Choroid plexus epithelial cell (primary cell): ENCODE measurements at places on chromosomes 11 and 22.

DNA sequence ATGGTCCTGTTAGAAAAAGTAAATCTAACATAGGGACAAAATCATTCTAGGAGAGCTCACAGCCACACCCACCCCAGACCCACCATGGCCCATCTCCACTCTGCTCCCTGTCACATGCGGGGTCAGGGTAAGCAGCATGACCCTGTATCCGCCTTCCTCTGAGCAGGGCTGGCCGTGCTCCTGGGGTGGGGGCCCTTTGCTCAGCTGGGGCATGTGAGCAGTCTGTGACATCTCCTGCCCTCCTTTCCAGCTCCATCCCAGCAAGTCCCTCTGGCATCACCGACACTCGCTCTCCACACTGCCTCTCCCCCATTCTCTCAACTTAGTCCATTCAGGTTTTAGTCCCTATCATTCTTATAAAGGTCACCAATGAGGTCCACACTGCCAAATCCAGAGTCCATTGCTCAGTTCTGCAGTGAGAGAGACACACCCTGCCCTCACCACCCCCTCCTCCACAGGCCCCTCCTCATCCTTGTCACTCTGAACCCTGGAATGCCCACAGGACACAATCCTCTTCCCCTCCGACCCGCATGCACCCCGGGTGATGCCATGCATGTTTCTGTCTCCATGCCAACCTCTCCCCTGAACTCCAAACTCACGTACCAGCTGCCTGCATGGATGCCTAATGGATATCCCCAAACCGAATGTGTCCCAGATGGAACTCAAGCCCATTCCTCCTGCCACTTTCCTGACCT, 65.1 kb upstream of the PITPNB start:
- no peak for DNase-seq

- DNase-seq, result no peak
Observed at GRCh38 chr22:43390872-43391271, 20.9 kb upstream of the MPPED1 start.

DNA sequence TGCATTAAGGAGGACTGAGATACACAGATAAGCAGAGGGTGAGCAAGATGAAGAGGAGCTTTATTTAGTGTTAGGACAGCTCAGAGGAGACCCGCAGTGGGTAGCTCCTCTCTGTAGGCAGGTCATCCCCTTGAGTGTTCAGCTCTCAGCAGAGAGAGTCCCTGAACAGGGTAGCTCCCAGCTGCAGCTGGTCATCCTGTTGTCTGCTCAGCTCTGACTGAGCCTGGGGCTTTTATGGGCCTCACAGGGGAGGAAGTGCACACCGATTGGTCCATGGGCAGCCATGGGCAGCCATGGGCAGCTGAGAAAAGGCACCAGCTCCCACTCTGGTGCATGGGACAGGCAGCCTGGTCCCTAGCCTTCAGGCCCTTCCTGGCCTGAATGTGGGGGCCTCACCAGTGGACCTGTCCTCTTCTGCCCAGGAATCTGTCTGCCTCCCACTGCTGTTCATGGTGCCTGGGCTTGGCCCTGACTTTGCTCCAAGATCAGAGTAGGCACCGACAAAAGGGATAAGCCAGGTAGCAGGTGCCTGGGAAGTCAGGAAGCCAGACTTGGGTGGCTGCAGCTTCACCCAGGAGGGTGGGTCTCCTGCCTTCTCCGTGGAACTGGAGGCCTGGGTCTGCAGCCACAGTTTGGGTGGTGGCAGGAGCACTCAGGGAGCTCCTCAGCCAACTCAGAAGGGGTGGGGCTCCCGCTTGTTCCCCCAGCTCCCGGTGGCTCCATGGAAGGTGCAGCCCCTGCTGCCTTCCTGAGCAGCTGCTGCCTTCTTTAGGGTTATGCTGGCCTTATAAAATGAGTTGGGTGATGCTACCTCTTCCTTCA, 54.7 kb downstream of the MYEOV start:
- DNase-seq, result no peak

DNA sequence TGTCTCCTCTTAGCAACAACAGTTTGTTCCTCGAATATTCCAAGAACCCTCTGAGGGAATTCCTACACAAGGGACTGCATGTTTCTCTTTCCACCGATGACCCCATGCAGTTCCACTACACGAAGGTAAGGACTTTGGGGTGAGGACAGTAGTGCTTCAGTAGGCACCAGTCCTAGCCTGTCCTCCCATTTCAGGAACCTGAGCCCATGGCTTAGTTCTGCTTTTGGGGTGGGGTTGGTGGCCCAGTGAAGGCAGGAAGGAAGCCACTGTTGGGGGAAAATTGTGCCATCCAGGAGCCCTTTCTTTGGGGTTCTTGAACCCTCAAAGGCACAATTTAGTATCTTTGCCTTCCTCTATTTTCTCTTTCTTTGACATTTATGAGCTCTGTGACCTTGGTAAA, 38.2 kb downstream of the RNF141 start:
- no peak for DNase-seq

DNA sequence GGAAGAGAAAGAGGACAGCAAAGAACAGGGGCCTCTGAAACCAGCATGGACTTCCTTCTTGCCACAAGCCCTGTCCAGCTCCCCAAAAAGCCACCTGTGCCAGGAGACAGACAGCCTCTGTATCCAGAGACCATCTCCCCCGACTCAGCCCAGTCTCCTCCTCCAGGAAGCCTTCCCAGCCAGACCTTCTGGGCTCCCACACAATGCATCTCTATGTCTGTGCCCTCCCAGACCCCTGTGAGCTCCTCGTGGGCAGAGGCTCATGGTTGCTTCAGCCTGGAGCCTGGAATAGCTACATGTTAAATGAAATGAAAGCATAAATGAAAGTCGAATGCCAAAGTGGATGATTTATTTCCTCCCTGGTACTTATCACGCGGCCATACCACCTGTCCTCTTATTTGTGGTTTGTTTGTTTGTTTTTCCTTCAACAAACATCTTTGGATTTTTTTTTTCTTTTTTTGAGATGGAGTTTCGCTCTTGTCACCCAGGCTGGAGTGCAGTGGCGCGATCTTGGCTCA, 7.3 kb upstream of the ARAP1 start:
- no peak for DNase-seq

DNA sequence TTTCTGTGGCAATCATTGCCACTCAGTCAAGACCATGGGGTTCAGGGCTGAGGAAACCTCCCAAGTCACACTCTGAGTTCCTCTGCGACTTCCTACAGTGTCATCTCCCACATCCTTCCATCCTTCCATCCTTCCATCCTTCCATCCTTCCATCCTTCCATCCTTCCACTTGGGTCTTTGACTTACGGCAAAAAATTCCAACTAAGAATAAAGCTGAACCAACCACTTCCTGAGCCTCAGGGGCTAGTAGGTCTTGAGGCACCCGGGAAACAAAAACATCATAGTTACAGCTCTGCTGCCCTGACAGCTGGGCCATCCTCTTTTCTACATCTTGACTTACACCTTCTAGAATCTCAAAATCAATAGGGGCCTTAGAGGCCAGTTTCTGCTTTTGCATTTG, 32.1 kb downstream of the EHF start:
- no peak for DNase-seq

DNA sequence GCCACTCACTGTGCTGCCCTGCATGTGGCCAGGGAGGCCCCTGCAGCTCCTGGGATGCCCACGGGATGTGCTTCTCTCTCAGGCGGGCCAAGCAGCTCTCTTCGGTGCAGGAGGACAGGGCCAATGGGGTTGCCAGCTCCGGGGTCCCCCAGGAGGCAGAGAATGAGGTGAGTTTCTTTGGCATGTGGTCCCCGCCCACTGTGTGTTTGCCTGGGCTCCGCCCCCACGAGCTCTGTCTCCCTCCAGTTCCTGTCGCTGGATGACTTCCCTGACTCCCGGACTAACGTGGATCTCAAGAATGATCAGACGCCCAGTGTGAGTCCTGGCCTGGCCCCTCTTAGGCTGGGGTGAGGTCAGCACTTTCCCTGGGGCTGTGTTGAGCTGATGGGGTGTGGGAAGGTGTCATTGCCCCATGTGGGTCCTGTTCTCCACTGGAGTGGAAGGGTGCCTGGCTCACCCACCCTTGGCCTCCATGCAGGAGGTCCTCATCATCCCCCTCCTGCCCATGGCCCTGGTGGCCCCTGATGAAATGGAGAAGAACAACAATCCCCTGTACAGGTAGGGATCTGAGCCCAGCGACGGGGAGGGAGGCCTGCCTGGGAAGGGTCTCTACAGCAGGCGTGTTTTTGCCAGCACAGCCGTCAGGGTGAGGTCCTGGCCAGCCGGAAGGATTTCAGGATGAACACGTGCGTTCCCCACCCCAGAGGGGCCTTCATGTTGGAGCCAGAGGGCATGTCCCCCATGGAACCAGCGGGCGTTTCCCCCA, 7.7 kb downstream of the SCO2 start:
- no peak for DNase-seq

DNA sequence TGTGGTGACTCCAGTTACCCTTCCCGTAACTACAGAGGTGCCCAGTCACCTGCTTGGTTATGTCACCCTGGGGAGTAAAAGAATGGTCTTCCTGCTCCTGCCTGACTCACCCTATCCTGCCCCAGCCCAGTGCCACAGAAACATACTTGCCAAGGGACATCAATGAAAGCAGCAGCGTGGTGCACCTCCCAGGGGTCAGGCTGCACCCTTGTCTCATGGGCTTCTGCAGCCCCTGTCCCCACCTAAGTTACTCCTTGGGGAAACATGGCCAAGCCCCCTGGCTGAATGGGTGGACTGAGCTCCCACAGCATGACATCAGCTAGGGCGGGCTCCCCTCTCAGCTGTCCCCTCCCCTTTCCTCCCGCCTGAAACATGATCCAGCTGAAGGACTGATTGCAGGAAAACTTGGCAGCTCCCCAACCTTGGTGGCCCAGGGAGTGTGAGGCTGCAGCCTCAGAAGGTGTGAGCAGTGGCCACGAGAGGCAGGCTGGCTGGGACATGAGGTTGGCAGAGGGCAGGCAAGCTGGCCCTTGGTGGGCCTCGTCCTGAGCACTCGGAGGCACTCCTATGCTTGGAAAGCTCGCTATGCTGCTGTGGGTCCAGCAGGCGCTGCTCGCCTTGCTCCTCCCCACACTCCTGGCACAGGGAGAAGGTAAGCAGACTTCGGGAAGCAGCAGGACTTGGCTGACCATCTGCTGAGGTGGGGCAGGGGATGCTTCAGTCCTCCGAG, at the start of gene HTR3A:
Gene HTR3A (plus strand): TSS at position 368 of the 730 bp plus-strand sequence. CDS start 218 bp downstream, at position 586.
- peak; percentile 36 for DNase-seq

- no peak for DNase-seq
Observed at GRCh38 chr11:70710192-70710591, 311.9 kb downstream of the CTTN start.

DNA sequence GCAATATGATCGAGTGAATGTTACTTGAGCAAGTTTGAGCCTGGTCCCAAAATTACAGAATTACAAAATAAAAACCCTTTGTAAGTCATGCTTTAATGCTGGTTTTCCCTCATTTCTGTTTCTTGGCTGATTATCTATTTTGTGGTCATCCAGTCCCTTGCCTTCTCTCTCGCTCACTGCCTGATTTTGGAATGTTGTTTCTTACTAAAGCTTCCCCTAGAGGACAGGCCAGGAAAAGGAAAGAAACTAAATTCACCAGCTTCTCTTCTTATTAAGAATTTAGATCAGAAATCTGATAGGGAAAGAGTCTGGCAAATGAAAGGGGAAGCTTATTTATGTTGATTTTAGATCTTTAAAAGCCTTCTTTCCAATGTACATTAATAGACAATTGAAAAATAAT, 16.6 kb upstream of the BDNF start:
- DNase-seq, result peak; percentile 39

GRCh38 chr22:16915701-16916100, 90.5 kb upstream of the XKR3 start:
- no peak for DNase-seq

DNA sequence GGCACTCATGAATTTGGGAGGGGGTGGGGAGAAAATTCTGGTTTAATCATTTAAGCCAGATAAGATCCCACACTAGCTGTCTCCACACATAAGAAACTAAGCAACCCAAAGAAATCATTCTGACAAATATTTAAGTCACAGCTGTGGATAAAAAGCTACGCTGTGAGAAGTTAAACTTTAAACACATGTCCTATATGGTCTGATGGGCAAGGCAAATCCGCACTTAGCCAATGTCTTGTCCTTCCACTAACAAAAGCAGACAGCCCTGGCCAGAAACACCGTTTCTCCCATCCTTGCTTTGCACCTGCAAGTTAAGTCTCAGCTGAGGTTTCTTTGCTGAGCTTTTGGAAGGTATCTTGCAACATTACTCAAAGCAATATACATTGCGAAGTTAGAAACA, 68.0 kb downstream of the ETS1 start:
- no peak for DNase-seq

GRCh38 chr11:59615120-59615636, 396 bp downstream of the OSBP start:
- peak; percentile 23 for DNase-seq
